Brain pericyte (primary cell): ENCODE measurements at places on chromosomes 7 and 10.

DNA sequence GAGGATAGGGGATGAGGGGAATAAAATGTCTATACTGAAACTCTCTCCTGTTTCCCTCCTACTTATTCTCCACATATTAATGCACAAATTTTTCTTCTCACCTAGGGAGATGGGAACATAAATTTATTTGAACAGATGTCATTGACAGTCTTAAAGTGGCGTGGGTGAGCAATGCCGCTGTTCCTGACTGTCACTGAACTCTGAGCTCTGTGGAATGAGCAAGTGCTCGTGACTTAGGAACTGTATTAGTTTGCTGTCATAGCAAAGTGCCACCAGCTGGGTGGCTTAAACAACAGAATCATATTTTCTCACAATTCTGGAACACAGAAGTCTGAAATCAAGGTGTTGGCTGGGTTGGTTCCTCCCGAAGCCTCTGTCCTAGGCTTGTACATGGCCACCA lies 29.1 kb downstream of the INPP5F start:
- DNase-seq = no peak

GRCh38 chr7:7639421-7639820 lies 1.1 kb upstream of the UMAD1 start:
- DNase-seq = no peak

DNA sequence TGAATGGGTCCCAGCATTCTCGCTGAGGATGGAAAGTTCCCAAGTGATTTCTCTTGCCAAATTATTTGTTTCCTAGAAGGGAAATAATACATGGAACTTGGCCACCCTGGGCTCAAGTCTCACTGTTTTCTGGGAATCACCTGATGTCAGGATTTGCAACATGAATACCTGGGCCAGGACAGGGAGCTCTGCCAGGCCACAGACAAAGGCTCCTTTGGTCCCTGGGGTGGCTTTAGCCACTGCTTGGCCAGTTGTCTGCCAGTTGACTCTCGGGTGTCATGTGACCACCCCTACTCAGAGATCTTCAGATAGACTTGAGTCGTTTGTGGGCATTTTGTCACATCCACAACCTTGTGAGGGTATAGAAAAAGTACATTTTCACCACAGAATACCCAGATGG lies 258.0 kb upstream of the HABP2 start:
- no peak for DNase-seq

DNA sequence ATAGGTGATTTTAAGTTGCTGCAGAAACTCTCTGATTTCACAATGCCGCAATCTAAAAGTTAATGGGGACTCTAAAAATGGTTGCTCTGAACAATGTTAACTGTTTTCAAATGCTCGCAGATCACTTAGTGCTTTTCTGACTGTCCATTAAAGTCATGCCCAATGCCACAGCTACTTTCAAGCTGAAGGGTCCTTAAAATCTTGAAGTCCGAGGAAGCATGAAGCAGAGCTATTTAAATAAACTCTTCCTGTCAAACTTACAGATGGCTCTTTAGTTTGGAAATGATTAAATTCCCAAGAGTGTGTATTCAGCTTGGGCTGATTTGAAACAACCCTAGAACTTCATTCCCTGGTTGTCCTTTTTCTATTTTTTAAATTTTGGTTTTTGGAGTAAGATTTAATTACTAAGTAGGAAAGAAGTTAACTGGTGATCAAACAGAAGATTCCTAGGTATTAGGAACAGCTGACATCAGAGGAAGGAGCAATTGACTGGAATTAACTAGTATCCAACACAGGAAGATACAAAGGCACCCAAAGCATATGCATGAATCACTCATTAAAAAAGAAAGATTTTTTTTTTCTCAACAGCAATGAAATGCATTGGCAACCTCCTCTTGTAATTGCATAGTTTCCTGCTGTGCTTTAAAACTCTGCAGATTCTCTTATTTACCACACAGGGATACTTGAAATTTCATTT lies 105.1 kb downstream of the NRP1 start:
- DNase-seq = no peak

- no peak for DNase-seq
These were observed 182.0 kb downstream of the SEMA3E start for GRCh38 chr7:83466956-83467355.

DNA sequence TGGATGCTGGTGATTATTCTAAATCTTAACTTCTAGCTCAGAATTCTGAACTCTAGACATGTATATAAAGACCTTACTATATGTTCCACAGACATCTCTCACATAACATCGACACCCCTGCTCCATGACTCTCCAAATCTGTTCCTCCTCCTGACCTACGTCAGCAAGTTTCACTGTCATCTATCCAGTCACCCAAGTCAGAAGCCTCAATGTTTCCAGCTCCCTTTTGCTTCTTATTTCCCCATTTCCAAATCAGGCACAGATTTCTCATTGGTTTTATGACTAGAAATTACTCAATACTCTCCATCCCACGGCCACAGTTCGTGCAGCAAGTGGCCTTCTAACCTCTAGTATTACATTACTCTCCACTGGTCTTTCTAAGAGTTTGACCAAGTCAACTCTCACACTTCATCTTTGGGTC lies 28.5 kb downstream of the EPC1 start:
- DNase-seq = no peak

- no peak for DNase-seq
These were observed 2.5 kb upstream of the KPNA7 start for GRCh38 chr7:99210265-99210970.

- DNase-seq = no peak
These were observed 74.3 kb downstream of the GFRA1 start for GRCh38 chr10:116198676-116199035.

DNA sequence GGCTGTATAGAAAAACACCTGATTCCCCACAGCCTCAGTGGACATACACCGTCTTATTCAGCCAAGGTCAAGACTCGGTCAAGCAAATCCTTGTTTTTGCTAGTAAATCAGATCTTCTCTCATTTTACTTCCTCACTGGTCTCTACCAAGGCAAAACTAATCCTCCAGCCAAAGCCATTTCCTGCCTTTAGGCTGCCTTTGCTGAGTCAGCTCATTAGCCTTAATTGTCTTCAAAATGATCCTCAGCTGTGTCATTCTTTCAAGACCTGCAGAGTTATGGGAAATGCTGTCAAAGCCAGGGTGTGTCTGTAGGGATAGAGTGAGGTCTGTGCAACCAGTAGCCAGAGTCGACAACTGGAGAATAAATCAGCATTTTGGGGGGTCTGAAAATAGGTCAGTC lies 107.2 kb upstream of the FAM180A start:
- DNase-seq = no peak

DNA sequence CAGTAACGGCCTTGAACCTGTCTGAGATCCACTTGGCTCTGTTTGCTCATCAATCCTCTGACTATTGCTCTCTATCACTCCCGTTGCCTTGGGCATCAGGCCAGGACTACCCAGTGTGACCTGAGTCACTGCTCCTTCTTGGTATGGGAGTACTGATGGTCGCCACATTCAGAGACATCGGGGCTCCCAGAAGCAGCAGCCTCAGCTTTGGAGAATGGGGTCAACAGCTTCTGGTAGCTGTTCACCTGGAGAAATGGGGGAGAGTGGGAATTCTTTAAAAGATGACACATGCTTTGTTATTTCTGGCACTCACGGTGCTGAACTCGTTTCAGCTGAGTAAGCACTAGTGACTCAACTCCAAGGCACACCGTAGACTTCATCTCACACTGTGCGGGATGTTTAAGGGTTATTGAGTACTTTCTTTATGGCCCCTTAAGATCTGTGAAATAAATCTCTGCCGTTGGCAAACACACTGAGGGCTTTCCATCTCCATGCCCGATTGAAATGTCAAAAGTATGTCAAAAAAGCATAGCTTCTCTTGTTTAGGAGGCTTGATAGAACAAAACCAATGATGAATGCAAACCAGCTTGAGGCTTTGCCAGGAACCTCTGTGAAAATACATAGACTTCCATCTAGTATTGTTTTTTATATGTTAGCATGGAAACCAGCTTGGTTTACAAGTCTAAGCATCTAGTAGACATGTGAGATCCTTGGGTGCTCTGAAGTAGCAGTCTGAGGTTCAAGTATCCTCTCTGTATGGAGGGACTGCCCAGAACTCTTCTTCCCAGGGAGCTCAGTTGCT lies 333.1 kb downstream of the CXCL12 start:
- DNase-seq = peak; percentile 77

DNA sequence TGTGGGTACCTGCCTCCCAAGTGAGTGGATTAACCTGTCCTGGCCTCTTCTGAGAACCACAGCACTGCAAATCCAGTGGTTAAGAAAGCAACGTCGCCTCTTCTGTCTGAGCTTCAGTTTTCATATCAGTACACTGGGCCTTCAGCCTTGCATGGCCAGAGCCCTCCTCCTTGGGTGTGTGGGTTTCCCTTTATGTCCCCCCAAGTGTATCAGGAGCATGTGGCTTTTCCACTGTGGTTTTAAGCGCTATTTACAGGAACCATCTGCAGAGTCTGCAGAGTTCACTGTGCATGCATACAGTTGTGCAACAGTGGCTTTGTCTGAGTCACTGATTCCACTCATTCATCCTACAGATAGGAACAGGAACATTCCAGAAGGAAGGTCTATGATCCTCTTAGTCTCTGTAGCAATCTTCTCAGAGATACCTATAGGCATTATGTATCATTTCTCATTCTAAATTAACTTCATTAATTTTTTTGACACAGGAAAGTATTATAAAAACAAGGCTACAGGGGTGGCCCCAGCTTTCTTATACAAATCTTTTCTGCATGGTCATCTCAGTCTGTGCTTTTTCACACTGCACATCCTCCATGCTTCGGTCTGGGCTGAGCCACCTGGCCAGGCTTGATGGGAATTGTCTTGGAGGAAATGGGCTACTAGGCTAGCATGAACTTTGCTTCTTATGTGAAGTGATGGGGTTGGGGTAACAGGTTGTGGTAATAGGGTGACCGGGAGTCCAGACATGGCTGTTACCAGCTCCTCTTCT lies 17.1 kb downstream of the MBL2 start:
- no peak for DNase-seq

GRCh38 chr7:37391791-37392672 lies 56.6 kb downstream of the ELMO1 start:
- no peak for DNase-seq

DNA sequence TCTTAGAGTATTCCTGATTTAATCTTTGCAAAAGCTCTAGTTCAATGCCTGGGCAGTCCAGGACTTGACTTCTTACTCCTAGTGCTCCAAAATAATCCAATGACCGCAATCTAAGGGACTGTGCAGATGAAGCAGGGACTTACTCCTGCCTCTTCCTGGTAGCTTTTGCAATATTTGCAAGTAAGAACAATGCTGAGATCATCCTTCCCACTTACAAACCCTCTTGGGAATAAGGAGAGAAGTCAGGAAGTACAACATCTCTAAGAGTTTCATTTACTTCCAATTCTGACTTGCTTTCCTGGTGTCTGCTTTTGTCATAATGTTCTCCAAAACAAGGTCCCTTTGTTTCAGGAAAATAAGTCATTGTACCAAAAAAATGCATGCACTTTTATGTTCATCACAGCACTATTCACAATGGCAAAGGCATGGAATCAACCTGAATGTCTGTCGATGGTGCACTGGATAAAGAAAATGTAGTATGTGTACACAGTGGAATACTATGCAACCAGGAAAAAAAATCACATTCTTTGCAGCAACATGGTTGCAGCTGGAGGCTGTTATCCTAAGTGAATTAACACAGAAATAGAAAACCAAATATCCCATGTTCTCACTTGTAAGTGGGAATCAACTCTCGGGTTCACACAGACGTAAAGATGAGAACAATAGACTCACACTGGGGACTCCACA lies 7.1 kb upstream of the KCNMA1 start:
- DNase-seq = no peak

GRCh38 chr7:137836113-137836509 lies 10.7 kb downstream of the DGKI start:
- DNase-seq = no peak

- DNase-seq = no peak
These were observed 46.9 kb downstream of the EGFR start for GRCh38 chr7:55065511-55066229.

DNA sequence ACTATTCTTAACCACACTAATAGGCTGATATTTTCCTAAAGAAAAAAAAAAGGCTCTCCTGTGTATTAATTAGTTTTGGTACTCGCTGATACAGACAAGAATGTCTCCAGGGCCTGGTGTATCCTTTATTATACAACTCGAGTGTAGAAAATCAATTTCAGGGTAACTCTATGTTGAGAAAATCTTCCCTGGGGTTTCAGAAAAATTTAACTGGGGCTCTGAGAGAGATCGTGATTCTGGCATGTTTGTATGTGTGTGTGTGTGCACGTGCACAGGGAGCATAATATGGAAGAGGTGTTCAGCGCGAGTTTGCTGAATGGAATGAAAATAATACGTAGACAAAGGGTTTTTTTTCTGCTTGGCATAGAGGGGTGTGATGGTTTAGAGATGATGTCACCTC lies 496.8 kb downstream of the GPAM start:
- DNase-seq = no peak

DNA sequence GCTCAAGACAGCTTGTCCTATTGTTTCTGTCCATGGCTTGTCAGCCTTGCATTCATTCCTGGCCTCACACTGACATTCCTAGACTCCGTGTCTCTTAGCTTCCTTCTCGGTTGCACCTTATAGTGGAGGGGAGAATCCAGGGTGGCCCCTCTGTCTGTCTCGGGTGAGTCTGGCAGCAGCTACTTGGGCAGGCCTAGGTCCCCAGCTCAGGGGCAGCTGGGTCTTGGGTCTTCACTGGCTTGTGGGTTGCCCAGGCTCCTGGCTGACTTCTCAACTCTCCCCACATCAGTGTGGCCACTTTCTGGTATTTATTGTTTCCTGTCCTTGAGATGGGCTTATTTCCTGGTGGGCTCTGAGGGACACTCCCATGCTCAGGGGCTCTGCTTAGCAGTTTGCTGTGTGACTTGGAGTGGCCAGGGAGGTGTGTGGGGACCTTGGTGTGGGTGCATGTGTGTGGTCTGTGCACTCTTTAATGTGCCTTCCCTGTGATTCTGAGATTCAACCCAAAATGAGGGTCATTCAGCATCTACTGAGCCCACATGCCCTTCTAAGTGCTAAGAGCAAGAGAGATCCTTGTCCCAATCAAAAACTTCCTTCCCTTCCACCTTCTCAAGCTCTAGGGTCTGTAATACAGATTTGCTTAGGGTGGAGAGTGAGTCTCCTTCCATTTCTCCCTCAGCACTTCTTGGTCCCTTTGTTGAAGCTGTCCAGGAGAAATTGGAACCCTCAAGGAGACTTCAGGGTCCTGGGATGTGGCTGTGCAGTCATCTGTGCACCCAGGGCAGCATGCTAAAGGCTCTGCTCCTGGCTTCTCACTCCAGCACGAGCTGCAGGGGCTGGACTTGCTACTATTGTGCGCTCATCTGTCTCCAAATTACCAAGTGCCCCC lies 20.1 kb downstream of the UPP1 start:
- DNase-seq = no peak

DNA sequence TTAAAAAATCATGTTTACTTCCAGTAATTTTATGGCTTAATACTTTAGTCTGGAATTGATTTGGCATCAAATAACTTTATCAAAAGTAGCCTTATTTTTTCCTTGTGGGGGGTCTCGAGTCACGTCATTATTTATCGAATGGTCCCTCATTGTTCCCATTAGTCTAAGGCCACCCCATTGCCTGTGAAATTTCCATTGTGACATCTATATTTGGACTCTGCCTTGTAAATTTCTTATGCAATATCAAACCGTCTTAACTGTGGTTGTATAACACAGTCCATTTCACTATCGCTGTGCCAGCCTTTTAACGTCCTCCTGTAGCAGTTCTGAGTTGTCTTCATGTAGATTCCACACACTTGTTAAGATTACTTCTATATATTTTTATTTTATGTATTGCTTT lies 103.9 kb upstream of the RET start:
- no peak for DNase-seq

GRCh38 chr10:105538874-105539273 lies 897.8 kb downstream of the SORCS3 start:
- no peak for DNase-seq

- DNase-seq = no peak
These were observed 101.6 kb downstream of the ARL5B start for GRCh38 chr10:18760836-18761235.
